ENCODE measurements at places on chromosomes 12 and 14. TPM values are rescaled to one million over a fixed set of nuclear protein-coding genes. Genes with fewer than 3 reads are reported as not detected.

The WNT1 gene
- polyA plus RNA-seq: not detected

The HOXC6 gene
- polyA plus RNA-seq: 0.04 TPM

The RGS6 gene
- 6.2 TPM for polyA plus RNA-seq

The KSR2 gene
- polyA plus RNA-seq: under 0.01 TPM

The LRRC43 gene
- 0.38 TPM for polyA plus RNA-seq

The SERPINA9 gene
- polyA plus RNA-seq: not detected

The FAM222A gene
- polyA plus RNA-seq: 4.1 TPM

DNA sequence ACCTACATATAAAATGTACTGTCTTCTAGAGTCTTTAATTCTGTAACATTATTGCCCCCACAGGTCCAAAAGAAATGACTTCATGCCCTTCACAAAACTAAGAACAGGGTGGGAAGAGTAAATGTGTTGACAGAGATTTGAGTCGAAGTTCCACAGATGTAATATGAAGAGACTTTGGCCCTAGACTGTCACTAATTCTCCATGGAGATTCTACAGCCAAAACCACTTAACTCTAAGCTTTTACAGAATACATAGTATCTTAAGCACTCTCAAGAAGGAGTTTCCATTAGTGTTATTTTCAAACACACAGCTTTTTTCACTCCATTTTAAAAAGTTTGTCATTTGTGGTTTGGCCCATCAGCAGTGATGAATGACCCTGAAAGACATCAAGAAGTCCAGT lies 56.3 kb downstream of the ABCC9 start:
- H3K27ac ChIP-seq: peak overlapping the region; percentile 52
- H3K36me3 ChIP-seq: no peaks in the 10 kb centered on the region
- no peaks in the 10 kb centered on the region for H3K27me3 ChIP-seq

DNA sequence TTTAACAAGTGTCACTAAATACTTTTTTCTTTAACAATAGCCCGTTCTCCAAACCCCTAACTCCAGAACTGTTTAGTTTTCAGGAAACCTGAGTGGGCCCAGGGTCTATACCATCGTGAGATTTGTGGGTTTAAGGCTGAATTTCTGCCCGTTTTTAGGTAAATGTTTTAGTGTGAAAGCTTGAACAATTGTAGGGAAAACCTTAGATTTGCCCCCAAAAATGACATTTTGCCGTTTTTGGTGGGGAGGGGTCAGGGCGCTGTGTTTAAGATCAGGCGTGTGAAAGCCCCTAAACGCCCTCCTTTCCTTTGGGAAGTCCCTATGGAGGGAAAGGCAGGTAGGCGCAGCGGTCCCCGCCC lies 320 bp upstream of the PRPF39 start:
- no peaks in the 10 kb centered on the region for H3K36me3 ChIP-seq
- H3K27ac ChIP-seq: peak overlapping the region; percentile 87
- DNase-seq: no peak
- no peaks in the 10 kb centered on the region for H3K27me3 ChIP-seq
- H3K4me1 ChIP-seq: peaks cover 46% of the 10 kb centered on the region

DNA sequence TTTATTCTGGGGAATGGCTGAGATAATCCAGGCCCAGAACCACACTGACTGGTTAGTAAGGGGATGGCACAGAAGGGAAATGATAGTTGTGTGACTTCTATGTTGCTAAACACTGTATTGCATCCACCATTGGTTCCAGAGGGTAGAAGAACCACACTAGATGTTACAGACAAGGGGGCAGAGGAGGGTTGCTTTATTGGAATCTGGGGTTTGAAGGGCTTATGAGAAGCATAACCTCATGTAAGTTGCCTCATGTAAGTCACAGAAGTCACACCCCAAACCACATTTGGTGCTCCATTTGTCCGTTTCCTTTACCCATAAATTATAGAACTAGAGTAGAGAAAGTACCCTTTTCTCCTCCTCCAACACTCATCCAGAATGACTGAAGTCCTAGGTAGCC lies 5.5 kb upstream of the PSMA6 start:
- no peaks in the 10 kb centered on the region for H3K36me3 ChIP-seq
- DNase-seq: no peak
- H3K27ac ChIP-seq: no peak overlapping the region

DNA sequence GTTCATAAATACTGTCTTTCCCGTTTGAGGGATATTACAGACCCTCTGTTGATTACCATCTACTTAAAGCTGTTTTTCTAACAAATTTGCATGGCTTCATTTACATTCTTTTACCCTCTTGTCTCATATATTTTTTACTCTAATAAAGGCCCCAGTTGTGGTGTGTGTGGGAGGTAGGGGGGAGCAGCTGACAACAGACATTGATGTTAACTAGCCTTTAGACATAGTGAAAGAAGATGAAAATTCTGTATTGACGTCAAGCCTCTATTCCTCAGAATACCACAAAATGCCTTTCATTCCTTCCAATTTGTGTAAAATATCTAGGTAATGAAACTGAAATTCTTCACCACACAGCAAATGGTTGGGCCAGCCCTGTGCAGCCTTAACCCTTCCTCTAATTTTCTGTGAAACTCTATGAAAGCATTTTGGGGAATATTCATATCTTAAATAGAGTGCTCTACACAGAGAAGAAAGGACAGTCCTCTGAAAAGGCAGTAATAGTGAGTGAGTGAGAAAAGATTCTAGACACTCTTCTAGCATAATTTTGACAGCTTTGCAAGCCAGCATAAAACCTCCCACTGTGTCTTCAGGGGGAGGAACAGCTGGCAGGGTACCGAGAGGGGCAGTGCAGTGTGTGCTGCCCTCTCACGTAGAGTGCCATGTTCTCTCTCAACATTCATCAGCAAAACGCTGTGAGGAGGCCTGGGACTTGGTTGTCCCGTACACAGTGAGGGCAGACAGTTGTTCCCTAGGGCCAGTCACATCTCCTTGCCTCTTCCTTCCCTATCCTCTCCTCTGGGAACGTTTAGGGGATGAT lies 20.1 kb upstream of the CERS5 start:
- peaks cover 31% of the 10 kb centered on the region for H3K36me3 ChIP-seq
- H3K4me3 ChIP-seq: no peak overlapping the region
- no peaks in the 10 kb centered on the region for H3K27me3 ChIP-seq

DNA sequence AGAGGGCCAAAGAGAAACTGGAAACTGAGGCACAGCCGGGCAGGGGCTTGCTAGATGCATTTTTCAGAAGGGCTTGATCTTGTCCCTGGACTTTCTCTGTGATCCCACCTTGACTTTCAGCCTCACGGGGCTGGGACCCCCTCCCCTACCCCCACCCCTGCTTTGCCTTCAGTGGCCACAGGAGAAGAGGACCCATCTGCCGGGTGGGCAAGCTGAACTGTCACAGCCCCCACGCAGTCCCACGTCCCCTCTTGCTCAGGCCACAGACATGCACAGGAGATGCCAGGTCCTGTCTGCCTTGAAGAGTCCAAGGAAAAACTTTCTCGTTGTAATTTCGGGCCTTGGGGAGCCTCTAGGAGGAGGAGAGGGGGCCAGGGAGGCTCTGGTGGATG lies 158.9 kb downstream of the KIF26A start:
- H3K36me3 ChIP-seq: no peaks in the 10 kb centered on the region
- DNase-seq: no peak
- peaks cover 17% of the 10 kb centered on the region for H3K27me3 ChIP-seq
- H3K4me3 ChIP-seq: no peak overlapping the region
- no peaks in the 10 kb centered on the region for H3K4me1 ChIP-seq

DNA sequence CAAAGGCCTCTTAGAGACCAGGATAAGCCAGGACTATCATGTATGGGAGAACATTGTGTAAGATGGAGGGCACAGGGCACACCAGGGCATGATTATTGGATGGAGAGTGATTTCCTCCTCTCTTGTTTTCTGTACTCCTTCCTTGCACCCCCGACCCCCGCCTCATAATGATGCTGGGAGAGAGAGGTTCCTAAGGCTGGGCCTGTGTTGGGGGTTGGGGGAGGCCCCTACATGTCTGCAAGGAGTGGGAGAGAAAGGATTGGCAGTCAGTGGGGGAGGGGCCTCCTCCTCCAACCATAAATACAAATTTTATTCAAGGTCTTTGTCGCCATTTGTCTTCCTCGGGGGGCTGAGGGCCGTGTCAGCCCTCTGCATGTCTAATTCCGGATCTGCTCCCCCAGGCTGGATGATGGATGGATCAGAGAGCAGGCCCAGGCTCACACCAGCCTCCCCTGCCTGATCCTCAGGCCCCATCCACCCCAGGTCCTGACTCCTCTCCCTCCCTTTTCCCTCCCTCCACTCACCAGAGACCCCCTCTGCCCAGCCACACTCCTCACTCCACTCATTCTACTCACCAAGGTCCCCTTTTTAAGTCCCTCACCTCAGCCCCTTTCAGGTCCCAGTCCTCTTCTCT lies 2.0 kb upstream of the C1QL4 start:
- H3K27ac ChIP-seq: no peak overlapping the region
- peaks cover 31% of the 10 kb centered on the region for H3K27me3 ChIP-seq
- no peak for DNase-seq
- no peak overlapping the region for H3K4me3 ChIP-seq

- H3K4me3 ChIP-seq: no peak overlapping the region
- no peaks in the 10 kb centered on the region for H3K4me1 ChIP-seq
- no peak overlapping the region for H3K27ac ChIP-seq
- no peaks in the 10 kb centered on the region for H3K36me3 ChIP-seq
These were observed 282.1 kb downstream of the PAWR start for GRCh38 chr12:79408689-79409088.

DNA sequence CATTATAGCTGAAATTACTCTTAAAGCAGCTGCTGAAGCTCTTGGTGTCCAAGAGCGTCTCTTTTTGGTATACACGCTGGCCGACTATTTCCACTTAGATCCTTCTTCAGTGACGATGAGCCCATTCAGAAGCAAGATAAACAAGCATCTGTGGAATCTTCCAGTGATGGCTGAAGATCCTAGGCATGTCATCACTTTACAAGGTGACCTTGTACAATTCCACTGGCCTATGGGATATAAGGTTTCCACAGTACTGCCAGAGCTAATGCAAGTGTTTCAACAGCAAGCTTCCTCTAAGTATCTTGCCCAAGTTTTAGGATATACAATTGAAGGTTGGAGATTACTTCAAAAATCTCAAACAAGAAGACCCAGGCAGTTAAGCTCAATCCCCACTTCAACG lies 47.0 kb downstream of the INTS13 start:
- no peak overlapping the region for H3K27ac ChIP-seq
- H3K36me3 ChIP-seq: no peaks in the 10 kb centered on the region
- H3K4me1 ChIP-seq: no peaks in the 10 kb centered on the region
- DNase-seq: no peak

DNA sequence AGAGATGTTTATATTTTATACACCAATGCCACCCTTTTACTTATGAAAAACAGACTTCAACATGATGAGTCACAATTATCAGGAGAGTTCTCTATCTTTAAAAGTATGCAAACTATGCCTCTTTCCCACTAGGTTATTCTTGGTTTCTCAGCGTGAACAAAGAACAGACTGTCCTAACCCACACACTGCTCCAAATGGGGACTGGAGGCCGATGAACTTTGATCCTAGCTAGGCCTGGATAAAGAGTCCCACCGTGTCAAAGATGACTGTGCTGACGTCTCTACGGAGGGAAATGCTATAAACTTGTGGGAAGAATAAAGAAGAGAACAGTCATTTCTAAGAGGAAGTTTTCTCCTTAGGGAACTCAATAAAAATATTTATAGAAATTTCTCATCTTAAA lies 160.1 kb downstream of the EPS8 start:
- no peaks in the 10 kb centered on the region for H3K36me3 ChIP-seq
- peaks cover 48% of the 10 kb centered on the region for H3K4me1 ChIP-seq
- no peak overlapping the region for H3K4me3 ChIP-seq
- peak; percentile 74 for DNase-seq

GRCh38 chr14:20623798-20624197 lies 17.7 kb downstream of the OR6S1 start:
- no peak overlapping the region for H3K4me3 ChIP-seq
- no peaks in the 10 kb centered on the region for H3K4me1 ChIP-seq
- peaks cover 8% of the 10 kb centered on the region for H3K27me3 ChIP-seq
- no peak for DNase-seq

DNA sequence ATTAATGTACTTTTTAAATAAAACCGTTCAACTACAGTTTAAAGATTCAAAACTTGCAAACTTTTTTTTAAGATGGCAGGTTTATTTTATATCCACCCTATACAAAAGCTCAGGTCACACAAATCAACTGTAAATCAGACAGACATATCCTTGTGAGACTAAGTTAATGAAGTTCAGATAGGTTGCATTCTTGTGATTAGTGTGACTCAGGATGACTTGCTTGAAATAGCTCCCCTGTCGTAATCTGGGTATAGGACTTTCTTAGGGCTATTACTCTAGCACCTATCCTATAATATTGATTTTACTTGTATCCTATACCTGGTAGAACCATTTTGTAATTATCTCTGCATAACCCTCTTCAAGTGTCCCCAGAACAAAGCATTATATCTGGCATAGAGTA lies 9.5 kb upstream of the PRKD1 start:
- H3K27me3 ChIP-seq: no peaks in the 10 kb centered on the region
- no peak overlapping the region for H3K27ac ChIP-seq
- DNase-seq: no peak
- no peaks in the 10 kb centered on the region for H3K36me3 ChIP-seq
- H3K4me3 ChIP-seq: no peak overlapping the region

DNA sequence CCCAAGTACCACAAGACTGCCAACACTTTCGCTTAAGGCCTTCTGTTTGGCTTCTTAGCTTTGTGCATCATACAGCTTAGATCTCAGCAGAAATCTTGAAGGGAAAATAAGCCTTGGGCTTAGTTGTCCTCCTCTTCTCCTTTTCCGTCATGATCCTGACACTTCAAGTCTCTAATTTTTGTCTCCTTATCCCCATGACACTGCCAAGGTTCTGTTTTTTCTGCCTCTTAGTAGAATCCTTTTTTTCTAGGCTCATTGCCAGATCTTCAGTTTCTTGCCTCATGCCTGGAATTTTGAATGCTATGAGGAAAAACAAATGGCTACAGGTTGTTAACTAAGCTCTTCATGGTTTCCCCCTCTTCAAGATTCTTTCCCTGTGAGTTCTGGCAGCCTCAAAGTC lies 450.4 kb downstream of the LRFN5 start:
- no peak overlapping the region for H3K27ac ChIP-seq
- H3K27me3 ChIP-seq: no peaks in the 10 kb centered on the region
- no peak overlapping the region for H3K4me3 ChIP-seq
- no peaks in the 10 kb centered on the region for H3K4me1 ChIP-seq
- H3K36me3 ChIP-seq: no peaks in the 10 kb centered on the region

- H3K27ac ChIP-seq: no peak overlapping the region
- no peaks in the 10 kb centered on the region for H3K27me3 ChIP-seq
- H3K4me1 ChIP-seq: no peaks in the 10 kb centered on the region
- no peak for DNase-seq
- H3K4me3 ChIP-seq: no peak overlapping the region
These were observed 168.4 kb downstream of the SOX5 start for GRCh38 chr12:23781118-23781517.

DNA sequence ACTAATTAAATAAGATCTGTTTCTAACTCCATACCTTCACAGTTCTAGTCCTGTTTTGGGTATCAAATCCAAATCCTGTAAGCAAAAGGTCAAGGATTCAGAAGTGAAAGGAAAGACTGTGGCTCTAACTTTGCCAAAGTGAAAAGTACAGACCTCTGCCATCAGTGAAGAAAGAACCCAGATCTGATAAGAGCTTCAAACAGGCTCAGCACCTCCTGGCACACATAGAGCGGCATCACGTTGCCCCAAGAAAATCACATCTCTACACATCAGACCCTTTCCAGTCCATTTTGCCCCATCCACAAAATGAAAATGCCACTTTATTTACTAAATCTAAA lies 23.2 kb downstream of the CLIP1 start:
- no peaks in the 10 kb centered on the region for H3K27me3 ChIP-seq
- peaks cover 6% of the 10 kb centered on the region for H3K36me3 ChIP-seq
- DNase-seq: no peak
- no peak overlapping the region for H3K4me3 ChIP-seq
- peaks cover 25% of the 10 kb centered on the region for H3K4me1 ChIP-seq
